Kidney tubule cell (primary cell): ENCODE measurements at places on chromosomes 13 and 19.

DNA sequence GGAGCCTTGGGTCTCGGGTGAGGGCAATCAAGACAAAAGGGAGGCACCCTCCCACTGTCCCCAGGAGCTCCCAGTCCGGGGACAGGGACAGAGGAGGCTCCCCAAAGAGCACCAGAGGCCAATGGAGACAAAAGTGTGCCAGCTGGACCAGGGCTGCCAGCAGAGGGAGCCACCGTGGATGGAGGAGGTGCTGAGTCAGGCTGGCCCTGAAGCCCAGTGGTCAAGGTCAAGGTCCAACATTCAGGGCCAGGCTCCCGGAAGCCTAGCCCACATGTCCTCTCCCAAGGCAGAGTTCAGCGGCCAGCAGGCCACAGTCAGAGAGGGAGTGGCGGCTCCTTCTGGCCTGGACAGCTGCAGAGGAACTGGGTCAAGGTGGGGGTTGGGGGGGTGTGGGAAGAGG lies 8.4 kb downstream of the COL5A3 start:
- peak; percentile 25 for DNase-seq

DNA sequence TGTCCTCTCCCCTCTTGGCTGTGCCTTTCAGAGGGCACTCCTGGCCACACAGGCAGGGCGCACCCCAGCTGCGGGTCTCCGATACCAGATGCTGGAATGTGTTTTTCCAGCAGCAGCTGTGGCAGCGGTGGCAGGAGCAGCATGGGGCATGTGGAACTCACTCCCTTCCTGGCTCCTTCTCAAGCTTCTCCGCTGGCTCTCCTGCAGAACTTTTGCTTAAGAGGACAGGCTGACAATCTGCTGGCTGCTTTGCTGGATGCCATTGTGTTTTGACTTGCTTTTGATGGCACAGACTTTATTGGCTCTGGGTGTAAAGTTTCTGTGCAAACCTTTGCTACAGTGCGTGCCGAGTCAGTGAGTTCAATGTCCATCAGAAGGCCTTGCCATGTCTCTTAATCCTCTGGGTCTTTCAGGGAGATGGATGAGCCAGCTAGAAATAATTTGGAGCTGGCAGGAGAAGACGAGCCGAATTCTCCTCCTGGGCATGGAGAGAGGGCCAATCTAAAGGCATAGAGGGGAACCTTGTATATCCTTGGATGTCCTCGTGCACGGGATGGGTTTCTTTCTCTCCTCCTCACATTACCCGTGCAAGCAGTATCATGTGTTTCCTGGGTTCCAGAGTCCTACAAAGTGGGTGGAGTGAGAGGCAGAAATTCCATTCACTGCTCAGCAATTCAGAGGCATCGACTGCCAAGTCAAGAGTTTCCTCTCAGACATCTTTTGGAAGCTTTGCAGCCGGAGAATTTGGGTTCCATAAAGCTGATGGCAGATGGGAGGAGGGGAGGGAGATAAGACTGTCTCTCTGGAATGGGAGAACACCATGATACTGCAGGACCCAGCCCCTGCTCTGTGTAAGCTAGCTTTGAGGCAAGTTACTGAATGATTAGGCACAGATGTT lies 231.2 kb downstream of the FGF9 start:
- DNase-seq: no peak

DNA sequence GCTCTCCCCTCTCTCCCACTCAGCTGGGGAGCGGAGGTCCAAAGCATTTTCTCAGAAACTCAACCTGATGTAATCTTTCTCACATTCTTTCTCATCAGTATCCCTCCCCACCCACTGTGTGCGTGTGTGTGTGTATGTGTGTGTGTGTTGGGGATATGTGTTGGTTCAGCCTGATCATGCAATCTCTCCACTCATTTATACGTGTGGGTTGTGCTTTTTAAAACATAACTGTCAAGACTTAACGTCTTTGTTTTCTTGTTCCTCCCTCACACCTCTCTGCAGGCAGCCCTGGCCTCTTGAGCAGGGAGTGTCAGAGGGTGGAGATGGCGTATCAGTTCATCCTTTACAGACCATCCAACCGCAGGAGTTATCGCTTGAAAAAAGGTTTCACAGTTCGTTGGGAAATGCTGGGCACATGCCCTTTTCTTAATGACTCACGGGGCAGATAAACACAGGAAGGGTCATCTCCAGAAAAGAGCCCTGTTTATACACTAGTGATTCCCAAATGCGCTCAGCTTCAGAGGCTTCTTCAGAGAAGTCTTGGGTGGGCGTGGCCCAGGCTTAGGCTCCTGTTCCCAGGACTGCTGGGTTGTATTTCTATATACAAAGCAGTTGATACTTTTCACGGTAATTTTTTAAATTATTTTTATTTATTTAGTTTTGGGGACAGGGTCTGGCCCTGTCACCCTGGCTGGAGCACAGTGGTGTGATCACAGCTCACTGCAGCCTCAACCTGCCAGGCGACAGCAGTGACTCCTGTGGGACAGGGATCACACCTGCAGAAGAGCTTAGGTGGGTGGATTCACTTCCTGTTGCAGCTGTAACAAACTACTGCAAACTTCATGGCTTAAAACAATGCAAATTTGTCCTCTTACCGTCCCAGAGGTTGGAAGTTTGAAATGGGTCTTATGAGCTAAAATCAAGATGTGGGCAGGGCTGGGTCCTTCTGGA lies 60.3 kb downstream of the CCDC70 start:
- no peak for DNase-seq

- no peak for DNase-seq
Measured at GRCh38 chr13:19052180-19052579, 129.4 kb downstream of the TUBA3C start.

GRCh38 chr13:111203736-111204389 lies 88.8 kb downstream of the ARHGEF7 start:
- DNase-seq: no peak

- no peak for DNase-seq
Measured at GRCh38 chr19:37243206-37243632, 25.2 kb downstream of the ZNF383 start.

DNA sequence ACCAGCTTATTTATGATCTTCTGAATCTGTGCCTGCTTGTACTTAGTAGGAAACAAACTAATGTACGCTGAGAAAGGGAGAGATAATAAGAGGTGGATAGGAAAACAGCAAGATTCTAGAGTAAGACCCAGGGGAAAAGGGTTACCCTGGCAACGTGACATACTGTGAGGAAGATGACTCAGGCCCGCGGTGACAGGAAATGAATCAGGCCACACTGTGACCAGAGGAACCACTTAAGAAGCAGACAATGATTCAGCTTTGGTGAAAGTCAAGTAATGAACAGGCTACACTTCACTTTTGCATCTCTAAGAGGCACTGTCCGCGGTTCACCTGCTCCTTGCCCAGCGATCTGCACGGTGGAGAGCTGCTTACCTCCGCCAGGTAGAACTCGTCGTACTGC lies 158.2 kb downstream of the NALCN start:
- peak; percentile 91 for DNase-seq

DNA sequence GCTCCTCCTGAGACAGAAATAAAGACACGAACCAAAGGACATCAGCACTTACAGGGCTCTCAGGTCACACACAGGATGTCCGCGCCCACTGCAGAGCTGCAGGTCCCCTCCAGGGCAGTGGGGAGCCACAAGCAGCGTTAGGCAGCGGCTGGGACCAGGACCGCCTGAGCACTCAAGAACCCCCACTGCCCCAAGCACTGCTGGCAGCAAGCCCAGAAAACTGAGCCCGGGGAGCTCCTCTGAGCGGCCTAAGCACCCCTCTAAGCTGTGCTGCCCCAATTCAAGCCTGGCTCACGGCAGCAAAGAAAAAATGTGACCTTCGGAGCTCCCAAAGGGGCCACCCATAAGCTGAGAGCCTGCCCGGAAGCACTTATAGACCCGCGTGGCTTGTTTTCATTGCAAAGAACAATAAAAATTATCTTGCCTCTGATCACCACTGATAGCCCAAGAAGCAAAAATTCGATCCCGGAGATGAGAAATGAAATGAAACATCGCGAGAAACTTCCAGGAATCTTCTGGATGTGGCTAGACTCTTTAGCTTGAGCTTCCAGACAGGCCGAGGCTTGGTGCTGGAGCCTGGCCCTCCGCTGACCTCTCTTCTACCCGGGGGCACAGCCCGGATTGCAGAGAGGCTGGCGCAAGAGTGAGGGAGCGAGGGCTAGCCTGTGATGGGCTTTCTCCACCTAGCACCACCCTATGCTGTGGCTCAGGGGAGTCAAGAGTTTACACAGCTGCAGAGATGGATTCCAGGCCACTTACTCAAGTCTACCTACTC lies 6.3 kb downstream of the DPP9 start:
- DNase-seq: peak; percentile 31

- DNase-seq: no peak
Measured at GRCh38 chr13:85432881-85433280, 366.3 kb downstream of the SLITRK6 start.

DNA sequence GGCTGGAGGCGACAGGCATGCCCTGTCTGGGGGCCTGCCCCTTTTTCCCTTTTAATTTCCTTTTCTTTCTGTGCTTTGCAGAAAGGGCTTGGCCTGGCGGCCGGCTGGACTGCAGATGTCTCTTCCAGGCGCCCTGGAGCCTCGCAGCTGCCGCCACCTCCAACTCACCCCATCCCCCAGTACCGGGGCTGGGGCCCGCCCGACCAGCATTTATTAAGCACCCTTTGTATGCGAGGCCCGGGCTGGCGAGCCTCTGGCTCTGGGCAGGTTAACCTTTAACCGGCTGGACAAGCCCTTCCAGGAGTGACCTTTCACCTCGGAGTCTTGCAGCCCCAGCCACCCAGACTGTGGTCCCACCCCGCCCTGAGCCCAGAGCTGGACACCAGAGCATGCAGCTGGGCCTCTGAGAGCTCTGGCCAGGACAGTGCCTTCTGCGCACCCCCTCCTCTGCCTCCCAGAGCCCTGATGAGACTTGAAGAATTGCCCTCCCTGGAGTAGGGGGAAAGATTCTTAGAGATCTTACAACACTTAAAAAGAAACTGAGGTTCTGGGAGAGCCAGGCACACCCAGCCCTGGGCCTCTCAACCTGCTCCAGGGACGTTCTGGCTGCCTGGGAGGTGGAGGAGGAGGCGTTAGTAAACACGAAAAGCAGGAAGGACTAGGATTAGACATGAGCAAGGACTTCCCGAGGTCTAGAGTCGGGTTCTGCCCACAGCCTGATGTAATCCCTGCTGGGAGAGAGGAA lies 1.1 kb upstream of the NR2F6 start:
- no peak for DNase-seq

DNA sequence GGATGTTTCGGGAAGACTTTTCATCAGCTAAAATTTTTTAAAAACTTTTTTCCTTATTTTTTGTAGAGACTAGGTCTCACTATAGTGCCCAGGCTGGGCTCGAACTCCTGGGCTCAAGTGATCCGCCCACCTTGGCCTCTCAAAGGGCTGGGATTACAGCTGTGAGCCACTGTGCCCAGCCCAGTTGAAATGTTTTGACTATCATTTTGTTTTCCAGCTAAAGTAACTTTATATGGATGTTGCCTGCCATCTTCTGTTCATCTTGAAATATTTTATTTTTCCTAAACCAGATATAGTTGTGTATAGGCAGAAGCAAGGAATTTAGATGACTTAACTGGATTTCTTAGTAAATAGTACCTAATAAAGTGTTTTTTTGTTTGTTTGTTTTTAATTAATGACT lies 7.0 kb downstream of the CAB39L start:
- peak; percentile 40 for DNase-seq

DNA sequence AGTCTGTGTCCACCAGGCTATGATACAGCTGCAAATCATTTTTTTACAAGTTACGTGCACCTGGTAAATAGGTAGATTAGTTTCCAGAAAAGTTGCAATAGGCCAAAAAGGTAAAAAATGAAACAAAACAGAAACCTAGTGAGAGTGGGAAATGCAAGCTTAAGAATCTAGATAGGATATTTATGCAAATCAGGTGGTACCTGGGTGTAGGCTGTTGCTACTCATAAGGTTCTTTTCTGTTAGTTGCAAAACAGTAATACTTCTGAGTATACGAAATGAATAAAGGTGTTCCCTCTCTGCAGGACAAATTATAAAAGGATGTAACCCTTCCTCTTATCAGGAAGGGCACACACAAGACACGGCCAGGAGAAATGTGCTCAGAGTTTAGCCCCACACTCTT lies 97.9 kb downstream of the UGGT2 start:
- DNase-seq: no peak

GRCh38 chr13:69619651-69620050 lies 488.0 kb upstream of the ATXN8OS start:
- DNase-seq: no peak

GRCh38 chr19:1299801-1300200 lies 14.1 kb downstream of the EFNA2 start:
- DNase-seq: no peak

DNA sequence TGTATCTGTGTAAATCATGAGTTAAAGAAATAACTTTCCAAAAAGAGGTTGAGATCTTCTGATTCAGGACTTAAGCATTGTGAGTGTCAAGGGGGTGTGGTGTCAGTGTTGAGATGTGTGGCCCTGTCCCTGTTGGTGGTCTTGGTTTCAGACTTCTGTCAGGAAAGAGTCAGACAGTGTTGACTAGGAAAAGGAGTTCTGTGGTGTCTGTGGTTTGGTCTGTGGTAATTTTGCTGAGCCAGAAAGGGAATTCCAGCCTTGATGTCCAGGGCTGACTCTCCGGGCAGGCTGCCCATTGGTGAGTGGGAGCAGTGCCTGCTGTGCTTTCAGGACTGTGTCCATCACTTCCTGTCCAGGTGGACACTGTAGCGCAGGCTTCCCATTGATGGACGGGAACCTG lies 39.8 kb upstream of the IGFL4 start:
- peak; percentile 94 for DNase-seq

DNA sequence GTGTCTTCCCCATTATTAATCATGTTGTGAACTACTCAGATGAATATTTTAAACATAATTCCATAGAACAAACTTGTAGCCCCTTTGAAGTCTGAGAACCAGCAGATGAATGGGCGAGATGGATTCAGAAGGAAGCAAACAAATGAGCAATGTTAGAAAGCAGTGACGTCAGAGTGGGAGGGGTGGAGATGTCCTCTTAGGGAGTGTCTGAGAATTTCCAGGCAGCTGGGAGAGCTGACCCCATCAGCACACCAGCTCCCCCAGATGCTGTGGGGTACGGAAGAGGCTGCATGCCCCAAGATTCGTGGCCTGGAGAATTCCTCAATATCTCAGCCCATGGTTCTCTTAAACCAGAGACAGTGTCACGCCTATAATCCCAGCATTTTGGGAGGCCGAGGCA lies 68.6 kb downstream of the DPF1 start:
- DNase-seq: no peak

DNA sequence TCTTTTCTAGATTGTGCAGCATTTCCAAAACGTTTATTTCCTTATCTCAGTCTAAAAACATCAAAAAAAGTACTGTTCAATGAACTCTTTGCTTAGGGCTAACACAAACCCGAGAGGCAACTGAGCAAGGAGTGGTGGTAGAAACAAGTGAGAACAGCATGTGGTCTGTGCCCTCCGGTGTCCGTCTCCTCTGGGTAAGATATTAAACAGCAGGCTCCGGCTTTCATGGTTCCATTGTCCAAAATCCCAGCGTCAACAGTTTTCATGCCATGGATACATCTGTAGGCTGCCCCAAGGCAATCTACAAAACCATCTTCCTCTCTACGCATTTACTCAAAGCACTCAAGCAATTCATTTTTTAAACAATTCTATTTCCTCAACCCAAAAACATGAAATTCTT lies 22.8 kb downstream of the DCLK1 start:
- no peak for DNase-seq

- DNase-seq: no peak
Measured at GRCh38 chr13:31485651-31486051, 253.7 kb upstream of the RXFP2 start.

- DNase-seq: no peak
Measured at GRCh38 chr19:40452016-40452415, 7.9 kb upstream of the SERTAD3 start.
